ENCODE measurements at places on chromosomes 11 and 22.
A peak's percentile ranks its signal among the peaks of the same experiment; 100 is the strongest.

DNA sequence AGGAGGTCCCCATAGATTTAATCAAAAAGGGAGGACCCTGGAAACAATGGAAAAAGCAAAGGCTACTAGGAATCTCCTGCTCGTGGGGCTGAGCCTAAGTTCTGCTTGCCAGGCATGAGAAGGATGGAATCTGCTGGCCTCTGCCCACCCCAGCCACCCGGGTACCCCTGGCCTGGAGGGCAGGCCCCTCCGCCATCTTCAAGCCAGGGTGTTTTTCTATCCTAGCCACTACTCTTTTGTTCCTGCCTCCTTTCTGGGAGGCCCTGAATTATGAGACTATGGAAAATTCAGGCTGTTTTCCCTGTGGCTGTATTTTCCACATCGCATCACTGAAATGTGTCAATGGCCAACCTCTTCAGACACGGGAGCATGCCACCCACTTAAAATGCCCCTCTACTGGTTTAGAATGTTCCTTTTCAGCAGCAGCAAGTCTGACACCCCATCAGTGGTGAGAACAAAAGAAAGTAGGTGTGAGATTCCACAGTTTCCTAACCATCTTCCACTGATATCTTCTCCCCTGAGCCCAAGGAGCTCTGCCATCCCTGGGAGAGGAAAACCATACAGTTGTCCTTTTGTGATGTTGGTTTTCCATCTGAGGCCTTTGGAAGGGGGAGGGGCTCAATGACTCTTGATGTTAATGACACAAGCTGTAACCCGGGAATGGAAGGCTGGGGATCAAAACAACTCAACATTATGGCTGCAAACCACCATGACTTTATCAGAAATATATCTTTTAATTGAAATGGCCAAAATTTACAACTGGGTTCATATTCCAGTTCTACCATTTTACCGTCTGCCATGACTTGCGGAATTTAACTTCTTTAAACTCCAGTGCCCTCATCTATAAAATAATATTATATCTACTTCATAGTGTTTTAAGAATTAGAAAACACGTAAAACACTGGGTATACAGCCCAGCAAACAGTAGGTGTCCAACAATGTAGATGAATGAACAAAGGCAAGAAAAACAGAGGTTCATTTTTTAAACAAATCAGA is 22.2 kb downstream of the DKK3 start:
- no peak for DNase-seq

GRCh38 chr22:19407649-19408606 is 23.6 kb downstream of the HIRA start:
- no peak for DNase-seq

GRCh38 chr11:11534981-11535380 is 86.8 kb downstream of the GALNT18 start:
- DNase-seq: peak; percentile 53

DNA sequence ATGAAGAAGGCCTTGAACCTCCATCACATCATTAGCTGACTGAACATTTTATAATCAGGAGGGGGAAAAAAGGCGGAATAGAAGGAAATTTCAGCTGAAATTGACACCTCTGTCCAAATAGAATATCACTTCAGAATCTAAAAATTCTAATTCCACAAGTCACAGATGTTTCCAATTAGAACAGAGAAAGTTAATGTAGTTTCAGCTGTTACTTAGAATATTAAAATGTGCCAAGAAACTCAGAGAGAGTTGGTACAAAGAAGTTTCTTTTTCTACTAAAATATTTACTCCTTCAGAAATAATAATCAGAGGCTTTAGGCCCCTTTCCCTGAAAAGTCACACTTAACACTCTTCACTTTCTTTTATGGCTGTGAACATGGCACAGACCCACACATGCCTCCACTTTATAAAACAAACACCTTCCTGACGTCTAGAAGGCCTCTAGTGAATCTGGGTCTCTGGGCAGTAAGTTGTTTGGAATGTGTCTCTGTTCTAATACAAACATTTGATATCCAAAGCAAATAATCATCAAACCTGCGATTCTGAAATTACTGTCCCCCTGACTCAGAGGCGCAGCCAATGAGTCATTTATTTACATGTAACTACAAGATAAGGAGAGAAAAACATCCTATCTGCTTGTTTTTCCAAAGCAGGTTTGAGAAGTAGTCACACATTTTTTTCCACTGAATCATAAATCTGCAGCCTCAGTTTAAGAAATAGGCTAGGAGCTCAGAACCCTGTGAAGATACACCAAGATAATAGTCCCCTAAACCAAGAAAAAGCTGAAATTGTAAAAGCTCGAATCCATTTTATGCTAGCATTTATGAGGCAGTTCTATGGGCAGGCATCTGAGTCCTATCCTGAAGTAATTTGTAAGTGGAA is 148.4 kb downstream of the ME3 start:
- no peak for DNase-seq

GRCh38 chr11:27296497-27296896 is 66.5 kb downstream of the CCDC34 start:
- peak; percentile 31 for DNase-seq

DNA sequence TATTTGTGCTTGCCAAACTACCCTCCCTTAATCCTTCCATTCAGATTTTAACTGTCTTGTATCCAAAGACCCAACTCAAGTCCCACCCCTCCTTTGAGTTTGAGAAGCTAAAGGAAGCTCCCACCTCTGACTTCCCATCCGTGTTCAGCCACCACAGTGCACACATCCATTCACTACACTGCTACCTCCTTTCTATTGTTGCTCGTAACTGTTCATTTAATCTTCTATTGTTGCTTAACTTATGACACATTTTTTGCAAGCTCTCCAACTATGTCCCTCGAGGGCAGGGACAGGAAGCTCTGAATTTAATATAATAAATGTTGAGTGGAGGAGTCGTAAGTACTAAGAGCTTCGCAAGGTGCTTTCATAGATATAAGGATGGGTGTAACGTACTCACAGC is 10.4 kb downstream of the LARGE1 start:
- no peak for DNase-seq

GRCh38 chr11:116913000-116913399 is 75.6 kb upstream of the APOA1 start:
- peak; percentile 67 for DNase-seq

DNA sequence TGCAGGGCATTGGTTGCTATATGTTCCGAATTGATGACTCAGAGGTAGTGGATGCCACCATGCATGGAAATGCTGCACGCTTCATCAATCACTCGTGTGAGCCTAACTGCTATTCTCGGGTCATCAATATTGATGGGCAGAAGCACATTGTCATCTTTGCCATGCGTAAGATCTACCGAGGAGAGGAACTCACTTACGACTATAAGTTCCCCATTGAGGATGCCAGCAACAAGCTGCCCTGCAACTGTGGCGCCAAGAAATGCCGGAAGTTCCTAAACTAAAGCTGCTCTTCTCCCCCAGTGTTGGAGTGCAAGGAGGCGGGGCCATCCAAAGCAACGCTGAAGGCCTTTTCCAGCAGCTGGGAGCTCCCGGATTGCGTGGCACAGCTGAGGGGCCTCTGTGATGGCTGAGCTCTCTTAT is 5.4 kb upstream of the TTC36 start:
- DNase-seq: no peak

GRCh38 chr22:17268501-17269223 is 49.4 kb upstream of the ADA2 start:
- no peak for DNase-seq

GRCh38 chr22:38866399-38867123 is 5.5 kb downstream of the CBX6 start:
- no peak for DNase-seq

GRCh38 chr22:27461470-27461869 is 340.1 kb downstream of the MN1 start:
- DNase-seq: no peak

DNA sequence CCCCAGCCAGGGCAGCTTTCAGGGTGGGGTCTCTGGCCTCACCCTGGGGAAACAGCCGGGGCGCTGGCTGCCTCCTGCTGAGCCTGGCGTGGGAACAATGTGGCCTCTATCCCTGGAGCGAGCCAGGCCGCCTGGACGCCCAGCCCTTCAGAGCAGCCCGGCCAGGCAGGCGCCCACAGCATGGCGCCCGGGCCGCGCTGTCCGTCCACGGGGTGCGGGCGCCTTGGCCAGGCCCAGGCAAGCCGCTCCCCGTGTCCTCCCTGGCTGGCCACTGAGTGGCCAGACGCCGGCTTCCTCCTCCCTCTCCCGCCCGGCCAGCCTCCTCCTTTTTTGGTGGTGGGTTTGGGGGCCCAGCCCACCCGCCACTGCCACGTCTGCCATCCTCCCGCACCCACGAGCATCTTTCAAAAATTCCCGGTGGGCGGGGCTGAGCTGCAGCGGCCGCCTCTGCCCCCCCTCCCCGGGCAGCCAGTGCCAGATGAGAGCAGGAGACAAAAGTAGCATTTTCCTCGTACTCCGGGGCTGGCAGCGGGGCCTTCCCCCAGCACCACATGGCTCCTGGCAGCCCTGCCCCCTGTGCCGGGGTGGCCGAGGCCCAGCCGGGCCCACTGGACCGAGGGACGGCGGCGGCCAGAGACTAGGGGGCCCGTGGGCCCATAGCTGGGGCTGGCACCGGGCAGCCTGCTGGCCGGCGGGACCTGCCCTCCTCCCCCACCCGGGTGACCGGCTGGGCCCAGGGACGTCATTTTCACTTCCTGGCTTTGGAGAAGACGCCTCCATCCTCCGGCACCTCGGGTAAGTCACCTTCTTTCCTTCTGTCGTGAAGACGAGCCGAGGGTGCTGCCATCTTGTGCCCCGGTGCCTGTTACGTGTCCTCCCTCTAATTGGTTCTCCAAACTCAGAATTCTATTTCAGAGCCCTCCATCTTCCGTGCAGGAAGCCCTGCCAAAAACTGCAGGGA is 70.2 kb upstream of the PPARA start:
- no peak for DNase-seq

- DNase-seq: no peak
Measured at GRCh38 chr11:126345759-126346585, 9.5 kb upstream of the ST3GAL4 start.

DNA sequence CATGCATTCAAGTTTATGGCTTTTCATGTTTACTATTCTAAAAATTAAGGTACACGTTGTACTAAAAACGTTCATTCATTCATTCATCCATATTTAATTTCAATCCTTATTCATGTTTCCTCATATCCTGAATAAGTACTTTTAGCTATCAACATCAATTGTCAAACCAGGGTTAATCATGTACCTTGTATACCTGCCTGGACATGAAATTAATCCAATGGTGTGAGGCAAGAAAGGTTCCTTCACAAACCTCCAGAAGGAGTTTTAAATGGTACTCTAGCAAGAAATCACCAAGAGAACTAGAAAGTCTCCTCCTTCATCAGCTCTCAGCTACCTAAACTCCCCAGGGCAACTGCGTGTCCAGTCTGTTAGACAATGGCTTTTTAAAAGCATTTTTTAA is 33.4 kb downstream of the TMEM123 start:
- DNase-seq: no peak

DNA sequence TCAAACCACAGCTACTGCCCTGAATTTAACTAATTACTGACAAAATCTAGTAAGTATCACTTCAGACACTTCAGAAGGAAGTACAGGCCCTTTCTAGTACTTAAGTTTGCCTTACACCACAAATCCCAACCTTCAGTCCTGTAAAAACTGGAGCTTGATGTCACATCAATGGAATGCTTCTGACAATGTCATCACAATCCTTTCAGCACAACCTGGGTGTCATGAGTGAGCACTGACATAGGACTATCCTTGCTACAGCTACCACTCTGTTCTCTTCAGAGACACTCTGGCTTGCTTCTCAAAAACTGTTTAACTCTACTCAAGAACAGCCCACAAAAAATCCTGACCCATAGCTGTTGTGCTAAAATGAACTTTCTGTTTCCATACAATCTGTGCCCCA is 108.2 kb downstream of the RRM1 start:
- DNase-seq: no peak

- no peak for DNase-seq
Measured at GRCh38 chr11:69204941-69205742, 49.4 kb downstream of the SMIM38 start.

DNA sequence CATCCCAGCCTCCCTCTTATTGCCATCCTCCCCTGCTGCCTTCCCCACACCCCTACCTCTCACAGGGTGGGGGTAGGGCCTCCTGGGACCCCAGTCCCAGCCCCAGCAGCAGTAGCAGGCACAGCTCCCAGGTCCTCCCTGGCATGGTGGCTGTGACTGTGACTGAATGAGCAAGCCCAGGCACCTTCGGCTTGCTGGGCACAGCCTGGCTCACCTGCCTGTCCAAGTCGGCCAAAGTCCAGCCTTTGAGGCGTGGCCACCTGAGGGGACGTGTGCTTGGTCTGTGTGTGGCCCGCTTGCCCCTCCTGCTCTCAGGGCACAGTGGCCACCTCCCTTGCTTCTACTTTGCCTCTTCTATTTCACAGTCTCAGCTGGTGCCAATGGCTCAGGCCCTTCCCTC is at the start of gene TREH:
TSS of gene TREH (minus strand) at position 168 of the 400 bp plus-strand sequence. CDS start at position 145, 23 bp downstream.
- DNase-seq: no peak

- DNase-seq: no peak
Measured at GRCh38 chr22:33513388-33514338, 406.6 kb downstream of the LARGE1 start.

DNA sequence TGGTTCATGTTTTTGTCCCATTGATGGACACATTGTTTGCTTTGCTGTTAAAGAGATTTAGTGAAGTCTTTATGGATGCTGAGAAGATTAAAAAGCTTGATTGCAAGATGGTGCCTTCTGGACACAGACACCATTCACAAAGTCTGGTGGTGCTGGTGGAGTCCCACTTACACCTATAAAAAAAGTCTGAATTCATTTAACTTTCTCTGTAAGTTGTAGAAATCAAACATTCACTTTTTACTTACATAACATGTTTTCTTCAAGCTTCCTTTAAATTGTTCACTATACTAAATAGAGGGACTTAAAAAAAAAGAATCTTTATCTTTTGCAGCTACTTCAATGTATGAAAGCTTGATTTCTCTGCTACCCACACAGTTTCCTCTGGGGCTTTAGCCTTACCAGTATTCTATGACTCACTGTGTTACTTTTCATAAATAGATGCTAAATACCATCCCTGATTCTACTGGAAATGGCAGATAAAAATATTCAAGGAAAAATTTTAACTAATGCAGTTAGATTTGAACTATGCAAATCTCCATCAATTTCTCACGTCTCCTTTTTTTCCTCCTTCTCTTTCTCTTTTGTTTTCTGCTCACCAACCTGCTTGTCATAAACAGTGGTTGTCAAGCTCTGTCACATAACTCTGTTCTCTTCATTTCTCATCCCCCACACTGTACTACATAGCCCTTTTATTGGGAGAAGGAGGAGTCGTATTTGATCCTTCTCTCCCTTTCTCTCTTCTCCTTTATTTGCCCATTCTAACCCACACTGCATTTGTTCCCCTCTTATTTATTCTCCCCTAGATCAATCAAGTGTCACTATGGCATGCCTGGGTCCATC is 89.7 kb downstream of the FAM76B start:
- no peak for DNase-seq

DNA sequence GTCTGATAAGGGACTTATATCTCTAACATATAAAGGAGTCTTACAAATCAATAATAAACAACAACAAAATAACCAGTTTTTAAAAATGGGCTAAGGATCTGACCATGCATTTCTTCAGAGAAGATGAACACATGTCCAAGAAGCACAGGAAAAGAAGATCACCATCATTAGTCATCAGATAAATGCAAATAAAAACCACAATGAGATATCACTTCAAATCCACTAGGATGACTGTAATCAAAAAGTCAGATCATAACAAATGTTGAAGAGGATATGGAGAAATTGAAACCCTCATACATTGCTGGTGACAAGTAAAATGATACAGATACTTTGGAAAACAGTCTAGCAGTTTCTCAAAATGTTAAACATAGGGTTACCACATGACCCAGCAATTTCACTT is 61.2 kb upstream of the MYOD1 start:
- no peak for DNase-seq

- DNase-seq: no peak
Measured at GRCh38 chr11:33868647-33869461, 23.0 kb downstream of the LMO2 start.

- no peak for DNase-seq
Measured at GRCh38 chr11:35109827-35110226, 29.1 kb upstream of the CD44 start.

Data from muscle of arm (tissue), 14 donors.